ENCODE measurements at places on chromosomes 11 and 22. TPM values are rescaled to one million over a fixed set of nuclear protein-coding genes. Genes with fewer than 3 reads are reported as not detected.
A peak's percentile ranks its signal among the peaks of the same experiment; 100 is the strongest.

- no peak for DNase-seq
Measured at GRCh38 chr11:32983506-32983905, 32.2 kb upstream of the DEPDC7 start.

- peak; percentile 9 for DNase-seq
Measured at GRCh38 chr11:26580929-26581328, 8.9 kb upstream of the MUC15 start.

DNA sequence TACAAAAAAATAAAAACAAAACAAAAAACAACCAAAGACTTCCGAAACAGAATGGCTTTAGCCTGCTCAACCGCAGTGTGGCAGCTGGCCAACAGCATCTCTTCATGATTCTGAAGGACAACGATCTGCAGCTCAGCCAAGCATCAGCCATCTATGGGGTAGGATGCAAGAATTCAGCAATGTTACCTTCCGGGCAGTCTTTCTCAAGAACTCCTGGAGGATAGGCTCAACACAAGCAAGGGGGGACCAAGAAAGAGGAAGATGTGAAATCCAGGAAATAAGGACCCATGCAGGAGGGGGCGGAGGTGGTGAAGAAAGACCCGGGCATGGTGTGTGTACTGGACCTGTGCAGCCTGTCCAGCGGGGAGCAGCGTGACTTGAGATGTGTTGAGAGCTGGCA lies 3.5 kb upstream of the TSPO start:
- DNase-seq: no peak

Gene OR4D9
- total RNA-seq: not detected

- no peak for DNase-seq
Measured at GRCh38 chr11:131503017-131503416, 132.6 kb downstream of the NTM start.

Measured in PC-3 (cell line).